ENCODE measurements at places on chromosomes 6 and 20.

DNA sequence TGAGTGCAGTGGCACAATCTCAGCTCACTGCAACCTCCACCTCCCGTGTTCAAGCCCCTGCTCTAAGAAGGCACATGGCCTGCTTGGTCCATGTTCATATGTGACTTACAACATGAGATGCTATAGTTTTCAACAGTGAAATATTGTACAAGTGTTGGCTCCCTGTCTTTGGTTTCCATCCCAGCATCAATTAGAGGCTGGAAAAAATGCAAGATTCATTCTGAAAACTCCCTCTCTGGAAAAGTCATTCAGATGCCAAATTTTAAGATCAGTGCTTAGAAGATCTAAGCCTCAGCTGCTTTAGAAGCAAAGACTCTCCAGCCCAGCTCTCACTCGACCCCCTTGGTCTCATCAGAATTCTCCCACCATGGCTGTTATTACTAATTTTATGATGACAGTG is 398.9 kb downstream of the KIF16B start:
- DNase-seq = no peak

GRCh38 chr20:50120935-50121693 is 8.2 kb upstream of the UBE2V1 start:
- peak; percentile 17 for DNase-seq

DNA sequence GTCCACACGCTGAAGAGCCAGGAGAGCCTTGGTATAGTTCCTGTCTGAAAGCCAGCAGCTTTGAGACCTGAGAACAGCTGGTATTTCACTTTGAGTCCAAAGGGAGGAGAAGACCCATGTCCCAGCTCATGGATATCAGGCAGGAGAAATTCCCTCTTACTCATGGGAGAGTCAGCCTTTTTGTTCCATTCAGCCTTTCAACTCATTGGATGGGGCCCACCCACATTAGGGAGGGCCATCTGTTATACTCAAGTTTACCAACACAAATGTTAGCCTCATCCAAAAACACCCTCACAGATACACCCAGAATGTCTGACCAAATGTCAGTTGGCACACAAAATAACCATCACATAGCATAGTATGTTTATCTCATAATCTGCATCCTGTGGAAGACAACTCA is 80.1 kb downstream of the GMDS start:
- DNase-seq = no peak

DNA sequence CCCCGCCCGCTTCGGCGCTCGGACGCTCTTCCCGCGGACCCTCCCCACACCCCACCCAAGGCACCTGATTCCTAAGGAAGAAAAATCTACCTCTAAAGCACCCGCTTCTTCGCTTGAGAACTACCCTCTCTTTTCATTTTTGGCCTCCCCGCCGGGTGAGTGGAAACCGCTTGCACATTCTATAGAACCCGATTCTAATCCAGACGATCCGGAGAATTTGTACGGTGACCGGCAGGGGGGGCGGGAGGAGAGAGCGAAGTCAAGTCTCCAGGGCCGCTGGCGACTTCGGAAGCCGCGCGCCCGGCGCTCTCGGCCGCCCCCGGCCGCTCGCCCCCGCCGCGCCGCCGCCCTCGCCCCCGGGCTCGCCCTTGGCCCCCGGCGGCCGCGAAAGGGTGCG is at the start of gene RBM24:
Gene RBM24 (plus strand): TSS at position 262 of the 397 bp plus-strand sequence. CDS start 221 bp downstream, outside the sequence.
- no peak for DNase-seq

DNA sequence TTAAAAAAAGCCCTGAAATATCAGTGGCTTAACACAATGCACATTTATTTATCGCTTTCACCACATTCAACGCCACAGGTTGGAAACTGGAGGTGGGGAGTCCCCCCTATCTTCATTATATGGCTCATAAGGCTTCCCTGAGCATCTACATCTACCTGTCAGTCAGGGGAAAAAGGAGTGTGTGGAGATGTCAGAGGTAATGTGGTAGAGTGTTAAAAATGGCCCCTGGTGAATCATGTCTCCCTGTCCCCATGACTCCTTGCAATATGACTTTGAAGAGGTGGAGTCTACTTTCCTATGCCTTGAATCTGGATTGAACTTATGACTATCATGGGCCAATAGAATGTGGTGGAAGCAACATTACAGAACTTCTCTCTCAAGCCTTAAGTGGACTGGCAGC is 65.5 kb upstream of the BTBD3 start:
- no peak for DNase-seq

DNA sequence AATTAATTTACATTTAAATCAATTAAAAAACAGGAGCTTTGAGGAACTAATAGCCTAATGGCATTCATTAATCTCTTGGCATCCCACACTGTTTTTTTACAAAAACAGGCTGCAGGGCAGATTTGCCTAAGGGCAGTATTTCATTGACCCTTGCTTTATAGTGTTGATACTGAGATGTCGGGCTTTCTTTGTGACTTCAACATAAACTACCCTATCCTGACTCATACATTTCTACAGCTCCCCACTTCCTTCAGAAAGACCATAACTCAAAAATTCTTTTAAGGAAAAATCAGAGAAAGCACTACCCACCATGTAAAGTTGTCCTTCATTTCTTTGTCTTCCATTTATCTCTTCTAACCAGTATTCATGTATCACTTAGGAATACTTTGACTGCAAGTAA is 92.2 kb upstream of the NT5E start:
- no peak for DNase-seq

DNA sequence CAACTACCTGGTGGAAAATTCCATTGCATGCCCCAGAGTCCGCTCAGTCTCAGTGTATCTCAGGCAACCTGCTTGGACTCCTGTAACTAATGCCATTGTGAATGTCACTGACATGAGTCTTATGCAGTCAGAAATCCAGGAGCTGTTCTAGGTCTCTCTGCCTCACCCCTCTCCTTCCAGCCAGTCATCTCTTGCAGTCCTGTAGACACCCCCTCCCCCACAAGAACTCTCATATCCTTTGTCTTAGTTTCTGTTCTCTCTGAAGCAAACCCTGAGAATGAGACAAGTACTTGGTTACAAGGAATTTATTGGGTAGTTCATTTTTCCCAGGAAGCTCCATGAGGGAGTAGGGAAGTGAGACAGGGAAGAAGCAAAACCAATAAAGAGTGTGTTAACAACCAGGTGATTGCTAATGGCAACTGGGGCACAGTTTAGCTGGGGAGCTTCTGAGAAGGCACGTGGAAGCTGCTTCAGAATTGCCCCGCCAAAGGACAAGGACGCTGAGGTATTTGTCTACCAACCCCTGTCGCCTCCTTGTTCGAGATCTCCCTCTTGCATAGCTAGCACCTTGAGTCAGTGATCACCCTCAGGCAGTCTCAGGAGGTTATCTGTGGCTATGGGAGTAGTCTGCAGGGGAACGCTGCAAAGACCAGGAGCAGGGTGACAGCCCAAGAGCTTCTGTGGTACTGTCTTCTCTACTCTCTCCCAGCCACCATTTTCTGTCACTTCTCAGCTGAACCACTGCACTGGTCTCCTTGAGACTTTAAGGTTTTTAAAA is 911.4 kb upstream of the FLRT3 start:
- no peak for DNase-seq

DNA sequence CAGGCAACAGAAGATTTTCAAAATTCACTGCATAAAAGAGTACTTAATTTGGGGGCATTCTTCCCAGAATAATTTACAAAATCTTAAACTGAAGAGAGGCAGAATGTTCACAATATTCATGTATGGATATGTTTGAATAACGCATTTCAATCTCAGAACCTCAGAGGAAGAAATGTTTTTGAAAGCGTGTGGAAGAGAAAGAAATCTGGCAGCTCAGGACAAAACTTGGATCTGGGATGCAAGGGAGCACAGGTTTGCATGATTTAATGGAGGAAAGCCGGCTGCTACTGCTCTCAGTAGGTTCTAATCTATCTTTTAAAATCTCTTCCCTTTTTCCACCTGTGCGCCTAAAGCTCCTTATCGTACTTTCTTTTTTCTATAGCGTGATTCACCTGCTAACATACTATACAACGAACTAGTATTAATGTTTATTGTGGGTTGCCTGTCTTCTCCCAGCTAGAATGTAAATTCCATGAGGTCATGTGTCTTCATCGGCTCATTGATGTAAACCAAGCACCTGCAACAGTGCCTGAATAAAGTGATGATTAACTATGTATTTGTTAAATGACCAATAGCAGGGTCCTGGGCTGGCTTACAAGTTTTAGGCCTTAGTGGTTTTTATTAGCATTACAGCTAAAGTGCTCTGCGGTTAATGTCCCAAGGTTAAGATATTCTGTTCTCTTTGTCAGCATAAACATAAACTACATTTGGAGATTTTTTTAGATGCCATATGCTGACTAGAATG is 15.3 kb downstream of the PRL start:
- DNase-seq = no peak

GRCh38 chr6:30938730-30939129 is 2.0 kb upstream of the MUCL3 start:
- DNase-seq = no peak

DNA sequence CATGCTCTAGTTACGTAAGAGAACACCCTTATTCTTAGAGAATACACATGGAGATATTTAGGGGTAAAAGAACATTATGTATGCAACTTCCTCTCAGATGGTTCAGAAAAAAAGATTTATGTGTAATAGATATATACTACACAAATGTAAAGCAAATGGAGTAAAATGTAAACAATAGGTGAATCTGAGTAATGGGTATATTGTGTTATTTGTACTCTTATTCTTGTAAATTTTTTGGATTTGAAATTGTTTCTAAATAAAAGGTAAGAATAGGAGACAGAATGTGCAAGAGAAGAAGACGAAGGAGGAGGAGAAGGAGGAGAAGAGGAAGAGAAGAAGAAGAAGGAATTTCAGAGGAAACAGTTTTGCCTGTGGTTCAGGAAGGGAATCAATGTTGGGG is 22.5 kb upstream of the LCA5 start:
- DNase-seq = no peak

GRCh38 chr6:133818320-133818719 is 70.6 kb upstream of the TCF21 start:
- DNase-seq = no peak

GRCh38 chr6:90479603-90479926 is 107.3 kb downstream of the MAP3K7 start:
- no peak for DNase-seq

DNA sequence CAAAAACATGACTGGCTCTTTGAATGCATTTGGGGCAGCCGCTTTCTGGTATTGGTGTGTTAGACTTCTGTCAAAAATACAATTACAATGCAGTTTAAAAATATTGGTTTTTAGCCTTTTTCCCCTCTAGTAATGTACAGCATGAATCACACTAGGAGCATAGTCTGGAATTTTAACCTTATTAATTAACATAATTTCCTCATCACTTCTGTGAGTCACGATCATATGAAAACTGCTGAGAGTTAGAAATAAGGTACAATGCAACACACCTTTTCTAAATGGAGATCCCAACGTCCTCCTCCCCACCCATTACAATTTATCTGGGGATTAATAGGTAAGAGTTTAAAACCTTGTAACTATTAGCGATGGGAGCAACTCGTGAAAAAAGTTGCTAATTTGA is 297.1 kb upstream of the RIMS1 start:
- DNase-seq = no peak

DNA sequence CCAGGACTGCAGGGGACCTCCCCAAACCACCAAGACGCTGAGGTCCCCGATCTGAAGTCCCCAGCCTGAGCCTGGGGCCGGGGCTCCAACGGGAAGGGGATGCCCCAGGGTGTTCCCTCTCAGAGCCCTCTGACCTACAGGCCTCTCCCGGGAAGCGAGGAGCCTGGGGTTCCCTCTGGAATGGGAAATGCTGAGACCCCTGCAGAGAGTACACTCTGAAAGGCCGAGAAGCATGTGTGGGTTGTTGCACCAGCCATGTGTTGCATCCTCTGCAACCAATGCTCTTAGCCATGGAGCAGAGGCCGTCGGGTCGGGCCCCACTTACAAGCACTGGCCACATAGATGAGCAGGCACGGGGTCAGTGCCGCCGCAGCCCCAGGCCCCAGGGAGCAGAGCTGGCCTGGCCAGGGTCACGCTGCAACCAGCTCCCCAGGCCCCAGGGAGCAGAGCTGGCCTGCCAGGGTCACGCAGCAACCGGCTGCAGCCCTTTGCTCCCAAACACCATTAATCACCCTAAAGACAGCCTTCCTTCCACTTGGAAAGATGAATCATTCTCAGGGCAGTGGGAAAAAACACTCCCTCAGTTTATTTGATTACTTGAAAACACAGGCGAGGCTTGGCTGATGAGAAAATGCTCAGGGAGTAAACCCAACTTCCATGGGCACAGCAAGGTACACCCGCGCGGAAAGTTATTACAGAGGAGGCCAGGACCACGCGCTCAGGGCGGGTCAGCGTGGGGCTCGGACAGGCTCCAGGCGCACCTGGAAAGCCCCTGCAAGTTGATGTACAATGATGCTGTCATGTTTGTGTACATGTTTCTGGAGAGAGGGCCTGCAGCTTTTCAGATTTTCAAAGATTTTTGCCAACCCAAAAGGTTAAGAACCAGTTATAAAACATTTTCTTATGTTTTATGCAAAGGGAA is 78.0 kb upstream of the AFDN start:
- DNase-seq = no peak

DNA sequence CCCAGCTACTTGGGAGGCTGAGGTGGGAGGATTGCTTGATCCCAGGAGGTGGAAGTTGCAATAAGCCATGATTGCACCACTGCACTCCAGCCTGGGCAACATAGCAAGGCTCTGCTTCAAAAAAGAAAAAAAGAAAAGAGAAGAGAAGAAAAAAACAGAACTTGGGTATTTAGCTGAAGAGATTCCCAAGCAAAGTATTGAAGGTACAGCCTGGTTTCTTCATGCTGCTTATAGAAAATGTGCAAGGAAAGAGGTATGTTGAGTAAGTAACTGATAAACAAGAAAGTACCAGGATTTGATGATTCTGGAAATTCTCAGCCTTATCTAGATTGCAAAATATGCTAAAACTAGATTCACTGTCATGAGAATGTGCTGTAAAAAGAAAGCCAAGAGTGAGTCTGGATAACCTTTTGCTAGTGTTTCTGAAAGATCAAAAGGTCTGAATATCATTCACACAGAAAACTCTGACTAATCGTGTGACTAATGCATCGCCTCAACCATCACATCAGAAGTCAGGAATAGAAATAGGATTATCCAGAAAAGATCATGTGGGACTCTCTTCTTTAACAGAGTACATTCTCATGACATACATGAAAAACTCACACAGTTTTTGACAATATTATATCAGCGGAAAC is 32.4 kb upstream of the NOP56 start:
- no peak for DNase-seq

- DNase-seq = no peak
These were observed 13.8 kb downstream of the ADA start for GRCh38 chr20:44637522-44638372.

GRCh38 chr6:15876406-15876805 is 213.6 kb upstream of the DTNBP1 start:
- DNase-seq = no peak

- DNase-seq = peak; percentile 48
These were observed 11.4 kb upstream of the RAMACL start for GRCh38 chr6:166597711-166598440.

DNA sequence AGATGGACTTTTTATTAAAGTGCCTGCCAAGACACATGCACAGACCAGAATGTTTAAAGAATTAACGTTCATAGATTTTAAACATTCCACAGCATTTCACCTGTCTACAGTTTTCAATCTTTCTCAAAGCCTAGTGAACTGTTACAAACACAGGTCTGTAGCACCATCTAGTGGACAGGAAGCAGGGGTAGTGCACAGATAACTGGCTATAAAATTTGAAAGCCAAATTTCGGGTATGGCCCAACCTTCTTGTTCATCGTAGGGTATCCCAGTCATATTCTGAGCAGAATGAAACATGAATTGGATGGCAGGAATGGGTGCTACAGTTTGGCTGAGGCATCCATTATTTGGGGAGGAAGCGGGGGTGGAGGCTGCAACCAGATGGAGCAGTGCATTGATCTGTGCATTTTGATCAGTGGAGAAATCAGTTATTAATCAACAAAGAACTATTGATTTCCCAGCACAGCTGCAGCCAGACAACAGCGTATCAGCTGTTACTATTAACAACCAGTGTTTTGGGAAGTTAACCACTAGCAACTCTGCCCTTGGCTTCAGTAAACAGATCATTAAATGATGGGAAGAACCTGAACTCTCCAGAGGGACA is 56.1 kb upstream of the B3GAT2 start:
- peak; percentile 55 for DNase-seq

Measured in NCI-H1417 treated with DMSO at 0.1 percent for 48 hours (cell line).